ENCODE measurements at places on chromosomes 4 and X.

- DNase-seq = no peak
Observed at GRCh38 chr4:186688150-186688943, 35.3 kb downstream of the FAT1 start.

GRCh38 chr4:141102367-141102766 is 30.9 kb downstream of the RNF150 start:
- no peak for DNase-seq

- no peak for DNase-seq
Observed at GRCh38 chr4:94068753-94069719, 138.6 kb upstream of the SMARCAD1 start.

- DNase-seq = no peak
Observed at GRCh38 chr4:48470570-48470969, 12.6 kb upstream of the SLC10A4 start.

DNA sequence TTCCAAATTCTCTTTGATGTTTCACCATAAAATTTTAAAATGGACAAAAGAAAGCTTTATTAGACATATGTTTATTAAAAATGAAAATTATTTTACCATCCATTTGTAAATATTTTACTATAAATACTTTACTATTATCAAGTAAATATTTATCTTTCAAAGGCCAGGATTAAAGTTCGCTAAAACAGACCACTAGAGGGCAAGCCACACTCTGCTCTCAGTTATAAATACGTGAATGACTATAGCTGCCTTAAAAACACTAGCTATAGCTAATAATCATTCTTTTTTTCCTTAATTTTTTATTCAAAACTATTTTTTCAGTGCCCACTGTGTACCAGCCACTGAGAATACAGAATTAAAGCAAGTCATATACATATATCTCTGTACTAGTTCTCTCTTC is 38.6 kb downstream of the UNC5C start:
- no peak for DNase-seq
